ENCODE measurements at places on chromosomes 16 and 17.

GRCh38 chr17:46108120-46108519, 85.1 kb downstream of the KANSL1 start:
- DNase-seq = no peak

- DNase-seq = no peak
Measured at GRCh38 chr17:77480199-77480508, 339.4 kb downstream of the SEC14L1 start.

- DNase-seq = no peak
Measured at GRCh38 chr16:86103320-86103719, 204.4 kb downstream of the IRF8 start.

GRCh38 chr16:22014271-22014873, 6.5 kb downstream of the MOSMO start:
- DNase-seq = no peak

GRCh38 chr16:6512512-6512911, 820.1 kb upstream of the RBFOX1 start:
- no peak for DNase-seq

GRCh38 chr17:31856750-31857149, 2.3 kb downstream of the COPRS start:
- no peak for DNase-seq

GRCh38 chr17:19433255-19433654, 22.2 kb downstream of the RNF112 start:
- DNase-seq = no peak

- no peak for DNase-seq
Measured at GRCh38 chr16:66678337-66678736, 18.2 kb downstream of the CMTM4 start.

DNA sequence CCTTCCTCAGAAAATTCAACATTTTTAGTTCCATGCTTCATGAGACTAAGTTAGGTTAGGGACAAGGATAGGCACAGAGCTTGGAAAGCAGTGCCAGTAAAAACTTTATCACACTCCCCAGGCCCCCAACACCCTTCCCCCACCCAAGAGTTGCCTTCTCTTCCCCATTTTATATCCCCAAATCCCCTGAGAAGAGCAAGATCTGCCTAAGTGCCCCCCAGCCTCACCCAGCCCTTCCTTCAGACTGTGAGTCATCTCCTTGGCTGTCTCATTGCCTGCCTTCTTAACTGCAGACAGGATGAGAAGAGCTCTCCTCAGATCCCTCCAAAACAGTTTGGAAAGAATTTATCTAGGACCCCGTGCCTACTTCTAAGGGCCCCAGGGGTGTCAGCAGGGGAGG, 55.8 kb downstream of the NEUROD2 start:
- no peak for DNase-seq

- DNase-seq = no peak
Measured at GRCh38 chr16:27516365-27516764, 33.3 kb downstream of the GTF3C1 start.

- DNase-seq = peak; percentile 5
Measured at GRCh38 chr17:37570527-37571093, 38.6 kb downstream of the SYNRG start.

DNA sequence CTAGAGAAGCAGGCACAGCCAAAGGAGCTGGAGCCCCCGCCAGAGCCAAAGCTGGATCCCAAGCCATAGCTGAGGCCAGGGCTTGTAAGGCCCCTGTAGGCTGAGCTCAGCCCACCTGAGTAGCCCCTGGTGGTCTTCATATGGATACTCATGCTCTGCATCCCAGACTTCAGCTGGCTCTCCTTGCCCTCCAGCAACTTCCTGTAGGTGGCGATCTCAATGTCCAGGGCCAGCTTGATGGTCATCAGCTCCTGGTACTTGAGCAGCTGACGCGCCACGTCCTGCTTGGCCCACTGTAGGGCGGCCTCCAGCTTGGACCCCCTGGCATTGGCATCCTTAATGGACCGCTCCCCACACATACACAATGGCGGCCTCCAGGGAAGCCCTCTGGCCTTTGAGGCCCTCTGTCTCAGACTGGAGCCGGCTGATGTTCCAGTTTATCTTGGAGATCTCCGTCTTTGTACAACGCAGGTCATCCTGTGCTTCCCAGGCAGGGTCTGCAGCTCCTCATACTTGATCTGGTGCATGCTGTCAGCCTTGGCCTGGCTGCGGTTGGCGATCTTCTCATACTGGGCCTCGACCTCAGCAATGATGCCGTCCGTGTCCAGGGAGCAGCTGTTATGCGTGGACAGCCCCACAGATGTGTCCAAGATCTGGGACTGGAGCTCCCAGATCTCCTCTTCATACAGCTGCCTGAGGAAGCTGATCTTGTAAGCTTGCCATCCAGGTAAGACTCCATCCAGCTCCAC, 28.9 kb downstream of the IKZF3 start:
- DNase-seq = no peak

DNA sequence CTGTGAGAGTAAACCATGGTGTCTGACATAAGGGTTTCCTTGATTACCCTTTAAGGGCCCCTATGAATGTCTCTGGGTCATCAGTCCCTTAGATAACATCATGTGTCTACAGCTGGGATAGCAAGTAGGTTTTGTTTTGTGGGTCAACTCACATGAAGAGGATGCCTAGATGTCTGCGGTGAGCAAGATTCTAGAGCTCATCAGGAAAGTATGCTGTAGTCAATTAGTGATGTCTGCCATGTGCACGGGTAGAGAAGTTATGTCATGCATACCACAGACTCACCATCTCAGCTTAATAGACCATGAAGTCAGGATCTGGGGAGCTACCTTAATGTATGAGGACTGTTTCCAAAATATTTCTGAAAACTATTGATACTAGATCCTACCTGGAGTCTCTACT, 57.5 kb downstream of the CDH13 start:
- no peak for DNase-seq

DNA sequence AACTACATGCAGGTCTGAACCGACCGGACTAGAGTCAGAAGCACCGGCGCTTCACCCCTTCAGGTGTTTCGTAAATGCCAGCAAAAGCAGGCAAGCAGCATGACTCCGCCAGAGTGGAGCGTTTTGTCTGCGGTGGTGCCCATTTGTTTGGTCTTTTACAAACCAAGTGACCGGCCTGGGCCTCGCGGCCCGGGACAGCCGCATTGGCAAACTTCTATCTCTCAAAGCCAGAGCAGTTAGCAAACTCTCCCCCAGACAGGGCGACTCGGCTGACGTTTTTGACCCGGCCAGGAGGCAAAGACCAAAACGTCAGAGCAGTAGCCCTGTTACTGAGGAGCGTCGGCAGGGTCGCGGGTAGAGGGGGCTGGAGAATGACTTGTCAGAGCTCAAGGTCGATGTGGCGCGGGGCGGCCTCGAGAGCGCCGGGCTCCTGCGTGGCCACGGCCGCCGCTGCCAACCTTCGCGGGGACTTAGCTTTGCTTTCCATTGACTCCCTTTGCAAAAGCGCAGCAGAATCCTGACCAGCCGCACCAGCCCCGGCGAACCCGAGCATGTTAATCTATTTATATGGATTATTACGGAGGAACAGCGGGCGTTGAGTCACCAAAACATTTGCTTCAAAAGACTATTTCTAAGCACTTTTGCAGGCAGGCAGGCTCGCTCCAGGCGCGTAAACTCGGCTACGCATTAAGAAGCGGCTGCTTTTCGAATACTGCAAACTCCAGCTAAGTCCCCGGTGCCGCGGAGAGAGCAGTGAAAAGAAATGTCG, 763 bp upstream of the SOX9 start:
- no peak for DNase-seq
